ENCODE measurements at places on chromosomes 2 and 18. TPM values are rescaled to one million over a fixed set of nuclear protein-coding genes. Genes with fewer than 3 reads are reported as not detected.

GRCh38 chr2:202406445-202406978 lies 30.4 kb downstream of the BMPR2 start:
- no peak for DNase-seq

DNA sequence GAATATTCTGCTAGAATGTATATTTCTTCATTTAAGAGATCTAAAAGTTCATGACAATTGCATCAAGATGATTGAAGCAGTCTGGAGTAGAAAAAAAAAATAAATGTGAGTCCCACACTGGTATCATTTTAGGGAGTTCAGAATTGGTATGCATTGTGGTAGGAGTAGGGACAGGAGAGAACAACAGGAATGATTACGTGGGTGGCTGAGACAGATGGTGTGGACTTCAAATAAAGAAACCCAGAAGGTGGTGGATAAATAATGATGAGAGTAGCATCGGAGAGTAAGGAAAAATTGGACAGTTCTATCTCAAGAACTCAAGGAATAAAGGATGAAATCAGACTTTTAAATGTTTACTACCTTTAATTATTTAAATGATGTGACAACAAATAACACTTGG lies 289.6 kb downstream of the GALNT13 start:
- no peak for DNase-seq

DNA sequence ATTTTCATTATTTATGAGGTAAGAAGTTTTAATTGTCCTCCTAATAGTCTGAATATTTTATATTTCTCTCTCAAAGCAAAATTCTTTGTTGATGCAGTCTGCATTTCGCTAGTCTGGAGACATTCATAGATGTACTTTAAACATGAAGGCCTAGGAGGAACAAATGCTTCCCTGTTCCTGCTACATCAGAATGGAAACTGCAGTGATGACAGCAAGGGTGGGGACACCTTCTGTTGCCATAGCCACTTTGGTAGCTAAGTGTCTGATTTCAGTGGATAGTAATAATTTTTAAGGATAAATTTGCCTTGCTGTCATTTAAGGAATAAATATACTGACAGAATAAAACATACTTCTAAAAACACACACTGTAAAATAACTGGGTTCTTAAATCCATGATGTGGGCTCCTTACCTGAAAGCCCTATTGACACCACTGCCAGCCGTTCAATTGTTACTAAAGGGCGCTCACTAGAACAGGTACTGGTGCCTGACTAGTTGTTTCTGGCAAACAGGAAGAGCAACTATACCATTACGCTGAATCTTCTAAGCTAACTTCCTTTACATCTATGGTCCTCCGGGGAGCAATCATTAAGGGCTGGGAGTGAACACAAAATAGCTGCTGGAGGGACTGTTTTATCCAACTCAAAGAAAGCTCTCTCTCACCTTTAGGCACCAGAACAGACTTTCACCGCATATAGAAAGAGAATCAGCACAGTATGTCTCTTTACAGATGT lies 88.2 kb downstream of the TMEM131 start:
- no peak for DNase-seq

DNA sequence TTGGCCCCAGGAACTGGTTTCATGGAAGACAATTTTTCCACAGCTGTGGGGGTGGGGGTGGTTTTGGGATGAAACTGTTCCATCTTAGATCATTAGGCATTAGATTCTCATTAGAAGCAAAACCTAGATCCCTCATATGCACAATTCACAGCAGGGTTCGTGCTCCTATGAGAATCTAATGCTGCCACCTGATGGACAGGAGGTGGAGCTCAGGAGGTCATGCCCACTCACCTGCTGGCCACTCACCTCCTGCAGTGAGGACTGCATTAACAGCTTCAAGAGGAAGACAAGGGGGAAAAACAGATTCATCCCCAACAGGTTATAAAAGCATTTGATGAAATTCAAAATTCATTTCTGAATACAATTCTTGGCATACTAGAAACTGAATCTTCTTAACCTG lies 38.5 kb downstream of the THAP4 start:
- no peak for DNase-seq

- DNase-seq: no peak
These were observed 39.8 kb upstream of the SMIM21 start for GRCh38 chr18:75467281-75467795.

- DNase-seq: no peak
These were observed 109.8 kb downstream of the ESCO1 start for GRCh38 chr18:21490748-21491147.

DNA sequence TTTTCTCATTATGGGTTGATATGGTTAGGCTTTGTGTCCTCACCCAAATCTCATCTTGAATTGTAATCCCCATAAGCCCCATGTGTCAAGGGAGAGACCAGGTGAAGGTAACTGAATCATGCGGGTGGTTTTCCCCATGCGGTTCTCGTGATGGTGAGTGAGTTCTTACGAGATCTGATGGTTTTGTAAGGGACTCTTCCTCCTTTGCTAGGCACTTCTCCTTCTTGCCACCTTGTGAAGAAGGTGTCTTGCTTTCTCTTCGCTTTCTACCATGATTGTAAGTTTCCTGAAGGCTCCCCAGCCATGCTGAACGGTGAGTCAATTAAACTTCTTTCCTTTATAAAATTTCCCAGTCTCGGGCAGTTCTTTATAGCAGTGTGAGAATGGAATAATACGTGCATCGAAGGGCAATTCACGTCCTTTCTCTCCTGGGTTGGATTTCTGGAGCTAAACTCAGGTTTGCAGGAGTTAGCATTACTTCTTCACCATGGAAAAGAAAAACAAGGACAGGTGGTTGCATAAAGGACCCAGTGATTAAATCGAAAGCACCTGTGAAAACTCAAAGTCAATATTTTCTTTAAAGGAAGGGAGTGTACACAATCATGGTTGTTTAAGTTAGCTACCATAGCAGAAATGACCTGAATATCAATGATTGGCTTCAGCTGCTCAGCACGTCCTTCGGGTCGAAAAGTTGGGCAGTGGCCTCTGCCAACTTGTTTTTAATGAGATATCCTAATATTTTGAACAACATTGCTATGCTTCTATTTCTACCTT lies 54.1 kb downstream of the CDC42EP3 start:
- no peak for DNase-seq

- DNase-seq: no peak
These were observed 1.6 kb downstream of the DYTN start for GRCh38 chr2:206716623-206717022.

GRCh38 chr2:88218981-88219380 lies 48.8 kb downstream of the THNSL2 start:
- DNase-seq: no peak

- no peak for DNase-seq
These were observed 131.7 kb downstream of the KCTD1 start for GRCh38 chr18:26416652-26417150.

GRCh38 chr18:3226048-3226447 lies 6.3 kb upstream of the MYOM1 start:
- no peak for DNase-seq

GRCh38 chr2:109558076-109558882 lies 55.5 kb downstream of the SEPTIN10 start:
- peak; percentile 93 for DNase-seq

DNA sequence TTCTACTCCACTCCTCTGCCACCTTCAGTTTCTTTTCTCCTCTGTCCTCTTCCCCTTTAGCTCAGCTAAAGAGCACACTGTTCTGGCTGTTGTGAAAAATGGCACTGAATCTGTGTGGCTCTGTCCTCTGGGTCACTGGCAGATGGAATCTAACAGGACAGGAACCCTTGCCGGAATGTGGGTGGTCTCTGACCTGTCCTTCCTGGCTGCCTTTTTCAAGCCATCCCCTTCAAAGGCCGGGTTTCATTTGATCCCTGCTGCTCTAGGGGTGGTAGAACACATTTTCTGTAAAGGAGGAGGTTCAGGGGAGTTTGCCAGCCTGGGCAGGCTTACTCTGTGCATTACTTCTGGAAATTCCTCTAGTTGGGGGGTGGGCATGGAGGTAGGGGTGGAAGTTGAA lies 29.9 kb downstream of the MTCL1 start:
- no peak for DNase-seq

- no peak for DNase-seq
These were observed 1475.9 kb upstream of the NXPH2 start for GRCh38 chr2:140256080-140256479.

DNA sequence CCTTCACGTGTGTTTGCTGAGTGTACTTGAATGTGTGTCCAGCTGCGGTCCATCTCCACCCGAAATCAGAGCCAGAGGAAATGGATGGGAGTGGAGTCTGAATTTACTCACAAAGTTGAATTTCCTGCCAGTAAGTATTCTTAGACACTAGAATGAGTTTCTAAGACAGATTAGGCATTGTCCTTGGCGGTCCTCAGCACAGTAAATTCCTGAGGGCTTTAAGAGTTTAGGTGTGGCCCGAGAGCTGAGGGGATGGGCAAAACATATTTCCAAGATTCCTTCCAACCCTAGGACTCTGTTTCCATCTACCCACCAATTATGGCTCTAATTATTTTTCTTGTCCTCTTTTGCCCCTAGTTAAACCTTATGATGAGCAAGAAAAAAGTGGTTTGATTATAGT lies 90.3 kb upstream of the PHLPP1 start:
- no peak for DNase-seq

GRCh38 chr2:199727306-199727705 lies 123.7 kb downstream of the FTCDNL1 start:
- DNase-seq: no peak

- no peak for DNase-seq
These were observed 355.1 kb upstream of the ZC3H15 start for GRCh38 chr2:186130748-186131641.

DNA sequence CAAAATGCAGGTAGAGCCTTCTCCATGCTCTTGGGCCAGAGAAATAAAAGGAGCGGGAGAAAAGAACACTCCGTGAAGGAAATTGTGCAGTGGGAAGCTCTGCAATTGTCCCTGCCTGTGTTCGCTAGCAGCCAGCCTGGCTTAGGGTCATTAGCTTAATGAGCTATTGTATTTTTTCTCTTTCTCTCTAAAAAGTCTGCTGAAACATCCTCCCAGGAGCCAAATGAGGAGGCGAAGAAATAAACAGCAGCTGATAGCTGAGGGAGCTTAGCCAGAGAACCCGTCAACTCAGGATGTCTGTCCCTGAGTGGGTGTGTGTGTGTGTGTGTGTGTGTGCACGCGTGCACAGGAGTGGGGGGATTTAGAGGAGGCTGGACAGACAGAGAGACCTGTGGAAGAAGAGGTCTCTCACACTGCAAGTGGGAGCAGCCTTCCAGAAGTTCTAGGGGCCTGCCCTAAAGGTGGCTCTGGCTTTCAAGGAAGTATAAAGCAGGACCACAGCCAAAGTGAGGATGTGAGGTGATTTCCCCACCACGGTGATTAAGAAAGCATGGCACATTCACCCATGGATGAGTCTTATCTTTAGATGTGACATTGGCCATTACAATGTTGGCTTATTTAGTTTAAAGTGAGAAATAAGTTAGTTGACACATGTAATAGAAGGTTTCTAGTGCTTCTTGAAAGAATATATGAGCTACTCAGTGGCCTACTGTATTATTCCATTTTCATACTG lies 690.4 kb downstream of the RNF144A start:
- no peak for DNase-seq

The CD8B2 gene
- not detected for total RNA-seq

Data from pulmonary artery endothelial cell (primary cell).